ENCODE measurements at places on chromosomes 12 and 14.

- no peak for DNase-seq
Measured at GRCh38 chr12:58174316-58174715, 232.9 kb downstream of the ATP23 start.

DNA sequence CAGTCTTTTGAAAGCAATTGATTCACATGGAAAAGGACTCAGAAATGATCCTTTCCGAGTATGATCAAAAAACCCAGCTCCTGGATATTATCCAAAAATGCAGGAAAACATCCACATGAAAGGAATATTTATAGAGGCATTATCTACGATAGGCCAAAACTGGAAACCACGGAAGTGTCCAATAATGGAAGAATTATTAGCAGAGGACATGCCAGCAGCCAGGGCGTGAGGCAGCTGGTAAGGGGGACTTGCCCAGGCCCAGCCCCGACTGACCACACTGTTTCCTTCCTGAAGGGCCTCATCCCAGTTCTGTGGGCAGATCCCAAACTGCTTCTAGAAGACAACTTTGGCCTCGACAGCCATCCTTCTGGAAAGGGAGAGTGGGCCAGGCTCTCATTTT is 20.5 kb downstream of the ACTN1 start:
- DNase-seq: no peak

DNA sequence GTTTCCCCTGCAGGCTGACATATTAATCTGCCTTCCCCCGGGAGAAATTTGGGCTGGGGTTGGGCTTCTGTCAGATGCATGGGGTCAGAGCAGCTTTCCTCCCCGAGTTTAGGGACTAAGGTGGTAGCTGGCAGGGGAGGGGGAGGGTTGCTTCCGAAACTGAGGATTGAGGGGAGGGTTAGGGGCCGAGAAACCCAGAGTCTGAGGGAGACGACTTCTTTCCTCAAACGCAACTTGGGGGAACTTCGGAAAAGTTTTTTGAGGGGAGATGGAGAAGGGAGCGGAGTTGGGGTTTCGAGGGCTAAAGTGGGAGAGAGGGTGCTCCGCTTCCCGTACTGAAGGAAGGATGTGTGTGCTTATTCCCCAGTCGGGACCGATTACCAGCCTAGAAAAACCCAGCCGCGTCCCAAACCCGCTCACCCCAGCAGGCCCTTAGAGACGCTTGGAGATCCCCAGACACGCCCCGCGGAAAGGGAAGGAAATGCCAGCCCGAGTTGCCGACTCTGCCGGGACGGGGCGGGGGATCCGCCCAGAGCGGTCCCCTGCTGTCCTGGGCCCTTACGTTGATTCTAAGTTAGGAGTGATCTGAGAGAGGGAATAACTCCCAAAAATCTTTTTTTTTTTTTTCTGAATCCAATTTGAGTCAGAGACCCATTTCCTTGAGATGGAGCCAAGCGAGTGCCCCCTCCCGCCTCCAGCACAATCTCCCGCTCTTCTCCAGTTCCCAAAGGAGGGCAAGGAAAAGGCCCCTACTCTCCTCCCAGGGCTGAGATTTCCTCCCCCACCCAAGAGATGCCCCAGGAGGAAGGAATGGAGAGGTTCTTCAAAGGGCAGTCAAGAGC is 61.9 kb downstream of the SMUG1 start:
- no peak for DNase-seq

DNA sequence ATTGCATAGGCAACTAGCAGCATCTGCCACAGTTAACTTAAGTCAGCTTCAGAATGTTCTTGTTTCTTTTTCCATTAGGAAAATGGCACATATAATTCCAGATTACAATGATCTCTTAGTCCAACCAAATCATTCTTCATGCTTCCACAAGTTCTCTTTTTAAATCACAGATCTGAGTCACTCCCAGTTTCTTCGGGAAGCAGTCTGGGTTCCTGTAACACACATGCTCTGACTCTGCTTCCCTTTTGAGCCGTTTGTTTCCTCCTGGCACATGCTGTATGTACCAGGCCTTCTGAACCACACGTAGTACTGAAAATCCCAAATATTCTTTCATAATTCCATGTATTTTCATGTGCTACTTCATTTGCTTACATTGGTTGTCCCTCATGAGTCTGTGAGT is 388.8 kb upstream of the PDE3A start:
- DNase-seq: no peak

DNA sequence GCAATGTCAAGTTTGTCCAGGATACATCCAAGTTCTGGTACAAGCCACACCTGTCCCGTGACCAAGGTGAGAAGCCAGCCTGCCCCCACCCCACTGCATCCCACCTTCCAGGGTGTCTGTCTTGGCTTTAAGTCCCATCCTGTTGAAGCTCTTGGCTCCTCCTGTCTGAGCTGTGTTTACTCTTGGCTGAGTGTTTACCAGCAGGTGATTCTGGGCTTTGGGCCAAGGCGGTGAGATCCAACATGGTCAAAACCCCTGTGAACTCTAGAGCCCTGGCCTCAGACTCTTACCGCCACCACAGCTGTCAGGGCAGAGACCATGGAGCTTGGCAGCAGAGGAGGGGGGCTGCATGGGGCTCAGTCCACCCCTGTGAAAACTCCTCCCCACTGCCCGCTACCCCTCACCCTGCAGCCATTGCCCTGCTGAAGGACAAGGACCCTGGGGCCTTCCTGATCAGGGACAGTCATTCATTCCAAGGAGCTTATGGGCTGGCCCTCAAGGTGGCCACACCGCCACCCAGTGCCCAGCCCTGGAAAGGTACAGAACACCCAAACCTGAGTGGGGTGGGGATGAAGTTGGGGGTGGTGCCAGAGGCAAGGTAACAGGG is 11.6 kb downstream of the TNS2 start:
- no peak for DNase-seq

GRCh38 chr12:108335349-108336119 is 3.6 kb downstream of the CMKLR1 start:
- no peak for DNase-seq

- no peak for DNase-seq
Measured at GRCh38 chr12:26750531-26751175, 82.3 kb downstream of the ITPR2 start.

GRCh38 chr14:76844223-76844622 is 18.0 kb downstream of the LRRC74A start:
- no peak for DNase-seq

DNA sequence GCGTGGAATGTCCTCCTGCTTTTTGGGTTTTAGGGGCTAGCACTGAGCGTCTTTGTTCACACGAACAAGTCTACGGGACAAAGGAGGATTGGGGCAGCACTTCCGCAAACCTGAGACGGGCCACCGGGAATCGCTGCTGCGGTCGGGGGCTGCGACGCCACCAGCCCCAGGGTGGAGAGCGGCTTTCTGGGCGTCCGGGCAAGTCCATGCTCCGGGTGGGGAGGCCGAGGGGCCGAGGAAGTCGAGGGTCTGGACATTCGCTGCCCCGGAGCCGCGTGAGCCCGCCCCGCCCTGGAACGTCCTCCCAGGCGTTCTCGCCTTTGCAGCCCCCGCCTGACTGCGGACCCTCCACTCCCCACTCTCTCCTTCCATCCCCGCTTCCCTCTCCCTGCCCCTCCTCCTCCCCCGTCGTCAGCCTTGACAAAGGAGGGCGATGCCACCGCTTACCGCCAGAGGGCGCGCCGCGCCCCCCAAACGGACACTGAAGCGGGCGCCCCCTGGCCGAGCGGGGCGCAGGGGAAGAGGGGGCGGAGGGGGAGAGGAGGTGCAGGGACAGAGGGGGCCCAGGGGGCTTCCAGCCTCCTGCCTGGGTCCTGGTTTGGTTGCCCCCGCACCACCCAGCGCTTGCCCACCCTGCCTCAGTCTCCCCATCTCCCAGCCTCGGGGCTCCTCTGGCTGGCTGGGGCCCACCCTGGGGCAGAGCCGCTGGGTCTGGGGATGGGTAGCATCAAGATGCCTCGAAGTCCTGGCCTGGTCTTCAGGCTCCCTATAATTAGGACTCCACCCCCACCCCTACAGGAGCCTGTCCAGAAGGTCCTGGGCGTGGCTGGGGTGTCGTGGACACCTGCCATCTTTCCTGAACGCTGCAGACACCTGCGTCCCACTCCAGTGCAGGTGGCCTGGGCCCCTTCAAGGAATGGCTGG is 39.1 kb upstream of the INF2 start:
- DNase-seq: no peak

DNA sequence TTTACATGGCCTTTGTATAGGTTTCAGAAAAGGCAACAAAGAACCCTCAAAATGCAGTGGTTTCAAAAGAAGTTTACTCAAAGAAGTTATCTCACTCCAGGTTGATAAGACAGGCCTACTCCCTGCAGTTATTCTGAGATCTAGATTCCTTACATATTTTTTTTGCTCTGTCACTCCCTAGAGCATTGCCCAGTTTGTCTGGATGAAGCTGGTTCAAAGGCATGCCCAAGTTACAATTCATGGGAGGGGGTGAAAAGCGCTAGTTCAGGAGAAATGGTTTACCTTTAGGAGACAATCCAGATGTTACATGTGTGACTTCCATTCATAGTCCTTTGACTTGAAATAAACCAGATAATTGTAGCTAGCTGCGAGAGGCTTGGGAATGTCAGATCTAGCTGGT is 115.0 kb downstream of the TPH2 start:
- DNase-seq: no peak

- DNase-seq: no peak
Measured at GRCh38 chr12:123723765-123724164, 11.6 kb downstream of the ATP6V0A2 start.

GRCh38 chr12:50201987-50202521 is 34.9 kb upstream of the CERS5 start:
- DNase-seq: no peak

DNA sequence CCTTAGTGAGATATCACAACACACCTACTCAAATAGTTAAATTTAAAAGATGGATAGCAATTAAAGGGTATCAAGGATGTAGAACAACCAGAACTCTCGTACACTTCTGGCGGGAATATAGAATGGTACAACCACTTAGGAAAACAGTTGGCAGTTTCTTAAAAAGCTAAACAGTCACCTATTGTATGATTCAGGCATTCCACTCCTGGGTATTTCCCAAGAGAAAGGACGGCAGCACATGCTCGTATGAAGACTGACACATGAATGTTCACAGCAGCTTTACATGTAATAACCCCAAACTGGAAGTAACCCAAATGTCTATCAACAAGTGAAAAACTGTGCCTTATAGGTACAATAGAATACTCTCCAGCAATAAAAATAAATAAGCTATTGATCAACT is 465.2 kb downstream of the VRK1 start:
- DNase-seq: no peak

DNA sequence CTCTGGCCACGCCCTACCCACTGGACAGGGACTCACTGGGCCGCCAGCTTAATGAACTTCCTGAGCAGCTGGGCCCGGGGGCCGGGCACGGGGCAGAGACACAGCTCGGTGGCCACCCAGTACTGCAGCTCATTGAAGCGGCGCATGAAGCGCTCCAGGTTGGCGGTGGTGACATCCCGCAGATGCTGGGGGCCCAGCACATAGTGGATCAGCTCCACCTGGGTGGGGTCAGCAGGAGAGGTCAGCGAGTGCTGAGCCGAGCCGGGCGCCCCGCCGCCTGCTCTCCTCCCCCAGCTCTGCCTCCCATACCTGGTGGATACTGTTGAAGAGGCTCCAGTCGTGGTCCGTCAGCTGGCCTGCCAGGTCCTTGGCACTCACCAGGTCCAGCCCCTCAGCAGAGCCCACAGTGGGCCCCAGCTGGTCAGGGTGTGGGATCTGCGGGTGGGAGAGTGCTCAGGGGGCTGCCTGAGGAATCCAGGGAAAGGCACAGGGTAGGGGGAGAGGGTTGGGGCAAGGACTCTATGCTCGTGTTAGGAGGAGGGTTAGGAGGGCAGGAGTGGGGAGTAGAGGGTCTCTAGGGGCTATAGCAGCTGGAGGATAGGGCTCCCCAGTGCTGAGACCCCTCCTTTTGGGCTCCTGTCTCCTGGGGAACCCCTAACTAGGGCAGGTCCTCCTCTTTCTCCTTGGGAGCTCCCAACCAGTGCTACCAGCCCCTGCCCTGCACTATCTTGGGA is 15.5 kb upstream of the ENDOU start:
- no peak for DNase-seq

DNA sequence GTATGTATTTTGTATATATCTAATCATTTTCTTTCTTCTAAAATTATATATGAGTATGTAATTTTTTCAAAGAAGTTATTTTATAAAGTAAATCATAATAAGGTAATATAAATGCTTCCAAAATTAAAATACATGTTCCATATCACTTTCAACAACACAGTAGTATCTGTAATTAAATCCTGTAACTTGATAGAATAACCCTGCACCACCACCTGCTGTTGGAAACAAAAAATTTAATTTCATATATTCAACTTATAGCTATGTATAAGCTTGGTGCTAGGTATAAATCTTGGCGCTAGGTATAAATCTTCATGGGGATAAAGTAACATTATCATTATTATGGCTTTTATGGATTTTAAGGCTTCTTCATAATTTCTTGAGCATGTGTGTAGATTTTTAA is 149.7 kb upstream of the DCN start:
- DNase-seq: no peak

- DNase-seq: no peak
Measured at GRCh38 chr12:49889361-49890095, 14.2 kb downstream of the FAIM2 start.

DNA sequence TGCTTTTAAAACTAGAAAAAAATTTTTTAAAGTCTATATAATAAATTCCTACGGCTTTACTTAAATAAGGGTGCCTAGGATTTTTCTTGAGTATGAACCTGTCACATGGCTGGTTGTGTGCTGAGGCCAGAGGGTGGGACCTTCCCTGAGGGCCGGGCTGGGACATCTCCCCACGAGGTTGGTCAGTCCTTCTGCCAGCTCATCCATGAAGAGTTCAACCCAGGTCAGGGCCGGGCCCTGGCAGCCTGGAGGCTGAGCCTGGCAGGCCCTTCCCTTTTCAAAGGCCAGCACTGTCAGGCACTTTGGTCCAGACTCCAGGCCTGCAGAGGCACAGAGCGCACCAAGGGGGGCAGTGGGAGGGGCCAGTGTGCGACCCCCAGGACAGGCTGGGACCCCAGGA is 31.7 kb downstream of the TNFAIP2 start:
- no peak for DNase-seq

DNA sequence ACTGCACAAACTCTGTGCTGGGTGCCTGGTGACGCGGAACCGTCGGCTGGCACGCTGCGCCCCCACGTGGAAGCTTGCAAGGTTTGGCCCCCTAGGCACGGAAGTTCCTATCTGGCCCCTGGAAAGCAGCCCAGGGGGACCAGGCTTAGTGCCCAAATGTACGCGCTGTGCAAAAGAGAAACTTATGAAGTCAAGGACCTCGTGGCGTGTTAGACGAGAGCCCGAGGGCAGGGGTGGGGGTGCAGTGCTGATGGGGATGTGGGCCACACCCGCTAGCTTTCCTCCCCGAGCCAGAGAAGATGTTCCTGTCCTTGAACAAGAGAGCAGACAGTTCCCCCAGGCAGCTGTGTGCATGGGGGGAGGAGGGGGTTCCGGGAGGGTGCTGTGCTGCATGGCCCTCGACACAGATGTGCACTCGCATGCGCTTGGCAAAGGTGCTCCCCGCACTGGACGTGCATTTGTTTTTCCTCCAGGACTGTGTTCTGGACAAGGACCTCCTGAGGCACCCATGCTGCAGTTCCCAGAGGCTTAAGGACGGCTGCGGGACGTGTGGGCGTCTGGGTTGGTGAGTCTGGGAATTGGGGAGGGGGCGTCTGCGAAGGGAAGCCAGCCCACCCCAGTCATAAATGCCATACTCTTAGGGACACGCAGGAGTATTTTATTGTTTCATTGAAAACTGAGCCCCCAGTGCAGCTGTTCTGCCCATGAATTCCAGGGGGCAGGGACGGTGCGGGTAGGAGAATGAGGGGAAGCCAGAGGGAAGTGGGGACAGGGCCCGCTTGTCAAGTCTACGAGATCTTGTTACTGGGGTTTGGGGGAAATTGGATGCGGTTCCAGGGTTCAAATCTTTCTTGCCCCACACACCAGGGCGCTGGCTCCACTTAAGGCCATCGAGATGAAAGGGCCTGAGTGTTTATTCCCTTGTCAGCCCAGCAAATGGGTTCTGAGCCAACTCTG is 80.0 kb downstream of the NTF3 start:
- DNase-seq: no peak

Data from esophagus squamous epithelium (tissue), 5 donors.